Activated T-helper 1 cell treated with Interleukin-2 at 50 U/mL for 16 hours (primary cell): ENCODE measurements at places on chromosomes 5 and 9.

- DNase-seq = no peak
Observed at GRCh38 chr5:141941779-141942178, 16.2 kb downstream of the PCDH12 start.

DNA sequence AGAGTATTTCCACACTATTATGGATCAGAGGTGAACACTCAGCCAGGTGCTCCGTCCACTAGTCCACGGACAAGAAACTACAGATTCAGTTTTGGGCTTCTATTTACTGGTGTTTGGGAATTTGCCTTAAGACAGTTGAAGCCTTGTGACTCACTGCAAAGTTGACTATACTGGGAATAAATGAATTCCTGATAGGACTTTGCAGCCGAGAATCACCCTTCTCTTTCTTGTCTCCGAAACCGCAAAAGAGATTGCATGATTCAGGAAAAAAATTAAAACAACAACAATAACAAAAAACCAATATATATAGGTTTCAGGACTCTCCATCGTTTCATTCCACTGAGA, 716 bp downstream of the TMEM171 start:
- DNase-seq = no peak

GRCh38 chr9:114363424-114363823, 24.4 kb downstream of the AKNA start:
- no peak for DNase-seq

DNA sequence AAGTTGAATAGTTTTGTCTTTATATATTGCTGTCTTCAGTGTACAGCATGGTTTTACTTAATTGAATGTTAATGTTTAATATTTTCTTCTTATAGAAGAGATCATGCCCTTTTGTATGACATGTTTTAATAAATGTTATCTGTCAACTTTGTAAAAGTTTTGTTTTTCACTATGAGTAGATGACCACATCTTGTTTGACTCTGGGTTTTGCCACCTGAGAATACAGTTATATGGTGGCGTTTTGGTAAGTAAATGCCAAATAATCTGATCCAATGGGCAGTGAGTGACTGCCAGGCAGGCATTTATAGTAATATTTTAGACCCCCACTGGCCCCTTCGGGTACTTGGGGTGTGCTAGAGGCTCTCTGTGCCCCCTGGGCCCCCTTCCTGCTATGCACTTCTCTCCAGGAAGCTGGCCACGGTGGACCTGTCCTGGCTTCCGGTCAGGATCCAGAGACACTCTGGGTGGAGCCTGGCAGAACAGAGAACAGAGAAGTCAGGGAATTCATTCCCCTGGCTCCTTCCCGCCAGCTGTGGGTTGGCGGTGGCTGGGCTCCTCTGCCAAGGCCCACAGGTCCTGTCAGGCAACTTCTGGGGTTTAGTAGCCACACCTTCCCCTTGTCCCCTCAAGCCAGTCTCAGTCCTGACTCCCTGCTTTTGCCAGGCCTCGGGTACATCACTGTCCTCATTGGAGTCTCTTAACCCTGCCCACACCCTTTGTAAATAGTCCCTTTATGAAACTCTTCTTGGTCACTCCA, 22.2 kb upstream of the ZBTB34 start:
- DNase-seq = no peak

DNA sequence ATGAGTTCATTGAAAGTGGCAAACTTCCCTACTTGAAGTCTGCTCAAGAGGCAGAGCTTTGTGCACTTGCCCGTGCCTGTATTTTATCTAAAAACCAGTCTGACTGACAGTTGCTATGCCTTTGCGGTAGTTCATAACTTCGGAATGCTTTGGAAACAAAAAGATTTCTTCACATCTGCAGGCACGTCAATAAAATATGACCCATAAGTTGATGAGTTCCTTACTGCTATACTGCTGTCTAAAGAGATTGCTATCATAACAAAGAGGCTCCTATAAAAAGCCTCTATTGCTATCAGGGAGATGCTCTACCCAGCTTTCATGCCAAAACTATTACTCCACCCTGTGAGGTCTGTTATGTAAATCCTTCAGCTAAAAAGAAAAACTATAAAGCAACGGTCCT, 25.4 kb upstream of the RNF20 start:
- DNase-seq = no peak

DNA sequence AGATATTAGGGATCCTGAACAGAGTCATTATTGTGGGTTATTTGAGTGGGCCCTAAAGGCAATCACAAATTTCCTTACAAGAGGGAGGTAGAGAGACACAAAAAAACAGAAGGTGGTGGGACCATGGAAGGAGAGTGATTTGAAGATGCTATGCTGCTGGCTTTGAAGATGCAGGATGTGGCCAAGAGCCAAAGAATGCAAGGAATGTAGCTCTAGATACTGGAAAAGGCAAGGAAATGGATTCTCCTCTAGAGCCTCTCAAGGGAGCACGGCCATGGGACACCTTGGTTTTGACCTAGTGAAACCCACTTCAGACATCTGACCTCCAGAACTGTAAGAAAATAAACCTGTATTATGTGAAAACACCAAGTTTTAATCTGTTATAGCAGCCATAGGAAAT, 53.8 kb downstream of the TTC39B start:
- DNase-seq = no peak
